ENCODE measurements at places on chromosomes 11 and 22.

DNA sequence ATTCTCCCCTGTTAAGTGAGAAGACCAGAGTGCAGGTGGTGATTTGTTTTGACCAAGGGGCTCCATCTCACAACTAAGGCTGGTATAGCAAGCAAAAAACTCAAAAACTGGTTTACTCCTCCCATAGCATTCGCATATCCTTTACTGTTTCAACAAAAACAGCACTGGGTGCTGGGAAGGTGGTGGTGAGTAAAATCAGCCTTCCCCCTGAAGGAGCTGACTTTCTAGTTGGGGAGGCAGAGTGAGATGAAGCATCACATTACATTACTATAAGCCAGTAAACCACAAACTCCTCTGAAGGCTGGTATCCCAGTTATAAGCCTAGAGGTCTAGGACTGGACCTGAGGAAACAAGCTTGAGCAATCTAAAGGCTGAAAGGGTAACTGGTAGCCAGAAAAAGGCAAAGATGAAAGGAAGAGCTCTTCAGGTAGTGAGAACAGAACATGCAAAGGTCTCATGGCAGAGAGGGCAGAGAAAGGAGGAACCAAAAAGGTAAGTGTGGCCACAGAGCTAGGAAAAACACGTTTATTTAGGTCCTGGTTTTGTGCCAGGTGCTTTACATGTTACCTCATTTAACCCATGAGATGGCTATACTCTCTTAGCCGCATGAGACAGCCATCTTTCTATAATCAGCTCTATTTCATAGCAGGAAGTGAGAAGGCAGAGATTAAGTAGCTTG lies 22.3 kb downstream of the TMEM123 start:
- no peak for DNase-seq

GRCh38 chr11:88629496-88629895 lies 292.0 kb upstream of the CTSC start:
- no peak for DNase-seq

DNA sequence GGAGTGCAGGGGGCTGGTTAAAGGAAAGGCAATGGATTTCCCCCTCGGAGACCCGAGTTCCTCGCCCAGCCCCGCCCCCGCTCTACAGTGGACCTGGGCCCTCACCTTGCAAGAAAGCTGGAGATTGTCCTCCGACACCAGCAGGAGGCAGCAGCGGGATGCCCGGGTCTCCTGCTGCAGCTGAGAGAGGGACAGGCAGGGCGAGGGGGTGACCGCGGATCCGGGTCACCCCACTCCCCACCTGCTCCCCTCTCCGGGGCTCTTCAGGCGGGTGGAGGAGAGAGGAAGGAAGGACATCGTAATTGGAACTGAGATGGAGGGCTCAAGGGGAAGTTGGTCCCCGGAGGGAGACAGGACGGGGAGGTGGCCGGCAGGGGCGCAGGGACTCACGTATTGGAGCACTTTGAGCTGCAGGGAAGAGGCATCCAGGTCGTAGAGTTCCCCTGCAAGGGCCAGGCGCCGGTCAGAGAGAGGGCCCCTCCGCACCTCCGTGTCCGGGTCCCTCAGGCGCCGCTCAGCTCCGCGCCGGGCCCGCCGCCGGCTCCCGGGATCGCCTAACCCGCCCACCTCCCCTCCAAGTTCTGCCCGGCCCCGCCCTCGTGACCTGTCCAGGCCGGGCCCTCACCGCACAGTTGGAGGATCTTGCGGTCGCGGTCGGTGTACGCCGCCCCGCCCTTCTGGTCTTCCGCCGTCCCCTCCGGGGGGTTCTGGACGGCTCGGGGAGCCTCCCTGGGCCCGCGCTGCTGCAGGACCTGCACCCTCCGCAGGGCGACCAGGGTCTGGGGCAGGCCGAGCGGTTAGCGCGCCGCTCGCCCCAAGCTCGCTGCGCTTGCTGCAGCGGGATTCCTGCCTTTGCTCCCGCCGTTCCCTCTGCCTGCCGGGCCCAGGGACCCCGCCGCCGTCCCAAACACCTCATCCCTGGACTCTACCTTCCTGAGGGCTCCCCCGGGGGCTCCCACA lies 84.1 kb downstream of the PDE2A start:
- DNase-seq, result no peak

DNA sequence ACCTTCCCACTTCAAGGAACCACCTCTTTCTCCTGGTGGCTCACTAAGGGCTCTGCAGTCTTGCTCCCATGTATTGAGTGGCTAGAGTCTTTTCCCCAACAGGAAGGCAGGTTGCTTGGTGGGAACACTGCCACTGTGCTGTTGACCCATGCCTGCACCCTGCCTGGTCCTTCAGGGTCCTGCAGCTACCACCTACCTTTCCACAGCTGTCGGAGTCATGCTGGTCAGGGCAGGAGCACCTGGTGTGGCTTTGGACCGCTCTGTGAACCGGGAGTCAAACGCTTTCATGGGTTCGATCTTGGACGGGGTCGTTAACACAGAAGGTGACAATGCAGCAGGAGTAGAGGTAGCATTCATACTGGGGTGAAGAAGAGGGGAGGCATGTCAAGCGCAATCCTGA lies 56.1 kb downstream of the HIRA start:
- DNase-seq, result no peak

- DNase-seq, result no peak
Observed at GRCh38 chr11:12176410-12176809, 66.0 kb downstream of the MICAL2 start.

GRCh38 chr11:31045335-31045734 lies 324.2 kb downstream of the DCDC1 start:
- no peak for DNase-seq

- DNase-seq, result no peak
Observed at GRCh38 chr11:36617543-36618362, 19.7 kb upstream of the RAG2 start.

GRCh38 chr11:118834427-118835028 lies 43.6 kb upstream of the DDX6 start:
- no peak for DNase-seq

DNA sequence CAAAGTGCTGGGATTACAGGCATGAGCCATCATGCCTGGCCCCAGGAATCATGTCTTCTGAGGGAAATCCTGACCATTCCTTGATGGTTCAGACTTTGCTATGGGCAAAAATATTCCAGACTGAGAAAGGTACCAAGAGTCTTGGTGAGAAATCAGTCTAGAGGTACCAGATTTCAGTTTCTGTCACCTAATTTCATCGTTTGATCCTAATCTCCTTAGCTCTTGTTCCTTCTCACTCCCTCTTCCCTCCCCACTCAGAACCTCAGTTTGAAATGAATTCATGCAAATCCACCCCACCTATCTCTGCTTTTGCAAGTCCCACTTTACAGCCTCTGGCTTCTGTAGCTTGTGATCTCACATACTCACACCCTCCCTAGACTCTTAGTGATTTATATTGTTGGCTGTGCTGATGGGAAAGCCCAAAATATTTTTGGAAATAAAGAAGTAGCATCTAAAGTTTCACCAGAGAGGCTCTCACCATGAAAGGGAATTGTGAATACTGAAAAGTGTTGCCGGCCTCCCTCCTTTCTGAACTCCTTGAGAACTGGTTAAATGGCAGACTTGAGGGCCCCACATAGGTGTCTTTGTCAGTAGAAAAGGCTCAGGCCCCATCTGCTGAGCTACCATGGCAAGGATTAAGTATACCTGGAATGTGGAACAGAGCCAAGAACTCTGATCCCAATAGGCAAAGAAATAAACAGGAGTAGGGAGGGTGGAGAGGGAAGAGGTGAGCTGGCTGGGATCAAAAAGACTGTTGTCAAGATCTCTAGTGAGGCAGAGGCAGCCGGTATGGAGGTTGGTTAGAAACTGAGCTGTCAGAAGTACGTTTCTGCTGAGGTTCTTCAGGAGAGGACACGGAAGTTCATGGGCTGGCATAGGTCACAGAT lies 190.5 kb upstream of the MTMR2 start:
- DNase-seq, result no peak

GRCh38 chr11:116782728-116783127 lies 5.1 kb downstream of the ZPR1 start:
- no peak for DNase-seq

GRCh38 chr11:17563961-17564686 lies 17.1 kb downstream of the OTOG start:
- no peak for DNase-seq

- DNase-seq, result no peak
Observed at GRCh38 chr11:79227767-79228755, 212.8 kb downstream of the TENM4 start.

DNA sequence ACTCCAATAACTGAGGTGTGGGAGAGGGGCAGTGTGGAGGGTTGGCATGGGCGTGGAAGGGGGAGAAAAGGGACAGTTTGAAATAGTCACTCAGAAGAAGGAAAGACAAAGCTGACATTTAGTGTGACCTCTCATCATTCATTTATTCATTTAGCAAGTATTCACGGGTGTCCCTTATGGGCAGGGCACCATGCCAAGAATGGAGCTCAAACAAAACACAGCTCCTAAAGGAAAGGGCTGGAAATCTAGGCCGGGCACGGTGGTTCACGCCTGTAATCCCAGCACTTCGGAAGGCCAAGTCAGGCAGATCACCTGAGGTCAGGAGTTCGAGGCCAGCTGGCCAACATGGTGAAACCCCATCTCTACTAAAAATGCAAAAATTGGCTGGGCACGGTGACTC lies 19.4 kb upstream of the DGKZ start:
- DNase-seq, result no peak
